ENCODE measurements at places on chromosomes 3 and 15.

DNA sequence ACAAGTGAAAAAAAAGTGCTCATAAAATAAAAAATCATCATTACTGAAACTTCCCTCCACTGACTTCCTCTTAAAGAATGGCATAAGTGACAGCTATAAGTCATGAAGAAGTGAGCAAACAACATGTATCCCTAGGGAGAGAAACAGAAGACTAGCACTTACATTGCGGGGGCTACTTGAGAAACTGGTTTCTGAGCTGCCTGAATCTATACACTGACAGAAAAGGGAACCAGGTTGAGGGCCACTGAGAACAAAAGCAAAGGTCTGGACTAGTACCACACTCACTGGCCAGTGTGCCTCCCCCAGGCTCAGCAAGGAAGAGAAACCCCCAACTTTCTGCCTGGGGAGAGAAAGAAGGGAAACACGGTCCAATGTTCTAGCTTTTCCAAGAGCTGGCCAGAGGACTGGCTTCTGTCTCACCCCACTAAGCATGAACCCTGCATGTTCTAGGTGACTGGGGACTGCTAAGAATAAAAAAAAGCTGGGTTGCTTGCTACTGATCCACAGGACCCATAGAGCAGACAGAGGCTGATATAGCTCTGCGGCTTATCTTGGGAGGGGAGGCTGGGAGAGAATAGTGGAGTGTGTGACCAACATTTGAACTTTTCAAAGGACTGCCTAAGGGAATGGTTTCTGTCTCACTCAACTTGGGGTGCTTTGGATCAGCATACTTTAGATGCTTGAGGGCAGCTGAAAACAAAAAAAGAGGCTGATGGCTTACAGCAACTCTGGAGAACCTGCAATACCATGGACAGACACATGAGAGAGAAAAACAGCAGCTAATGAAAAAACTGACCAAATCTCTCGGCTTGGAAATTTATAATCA lies 8.1 kb downstream of the RAD18 start:
- DNase-seq = no peak

DNA sequence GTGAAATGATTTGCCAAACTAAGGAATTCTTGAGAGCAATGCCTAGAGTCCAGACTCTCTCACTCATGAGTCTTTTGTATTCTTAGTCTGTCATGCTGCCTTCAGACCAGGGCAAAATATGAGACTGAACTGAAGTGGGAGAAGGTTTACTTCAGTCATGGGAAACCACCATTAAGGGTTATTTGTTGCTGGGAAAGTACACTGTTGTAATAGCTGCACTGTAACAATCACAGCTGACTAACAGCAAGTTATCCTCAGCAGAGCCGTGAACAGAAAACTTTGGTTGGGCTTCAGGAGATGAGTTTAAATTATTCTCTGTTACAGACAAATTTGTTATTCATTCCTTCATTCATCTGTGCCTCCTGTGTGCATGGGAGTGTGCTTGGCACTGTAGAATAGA lies 258.5 kb downstream of the ROBO2 start:
- no peak for DNase-seq

- no peak for DNase-seq
Observed at GRCh38 chr3:159458010-159458409, 530.6 kb upstream of the IL12A start.

DNA sequence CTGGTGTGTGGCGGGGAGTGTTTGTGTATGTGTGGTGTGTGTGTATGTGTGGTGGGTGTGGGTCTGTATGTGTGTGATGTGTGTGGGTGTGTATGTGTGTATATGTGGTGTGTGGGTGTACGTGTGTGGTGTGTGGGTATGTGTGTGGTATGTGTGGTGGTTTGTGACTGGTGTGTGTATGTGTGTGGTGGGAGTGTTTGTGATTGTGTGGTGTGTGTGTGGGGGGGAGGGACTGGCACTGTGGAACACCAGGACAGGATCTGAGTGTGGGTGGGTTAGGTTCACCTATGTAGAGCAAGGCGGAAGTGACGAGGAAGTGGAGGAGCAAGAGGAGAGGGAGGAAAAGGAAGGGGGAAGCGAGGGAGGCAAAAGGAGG lies 510.8 kb downstream of the SHQ1 start:
- DNase-seq = no peak

GRCh38 chr3:49158103-49158709 lies 7.9 kb downstream of the CCDC71 start:
- peak; percentile 47 for DNase-seq

DNA sequence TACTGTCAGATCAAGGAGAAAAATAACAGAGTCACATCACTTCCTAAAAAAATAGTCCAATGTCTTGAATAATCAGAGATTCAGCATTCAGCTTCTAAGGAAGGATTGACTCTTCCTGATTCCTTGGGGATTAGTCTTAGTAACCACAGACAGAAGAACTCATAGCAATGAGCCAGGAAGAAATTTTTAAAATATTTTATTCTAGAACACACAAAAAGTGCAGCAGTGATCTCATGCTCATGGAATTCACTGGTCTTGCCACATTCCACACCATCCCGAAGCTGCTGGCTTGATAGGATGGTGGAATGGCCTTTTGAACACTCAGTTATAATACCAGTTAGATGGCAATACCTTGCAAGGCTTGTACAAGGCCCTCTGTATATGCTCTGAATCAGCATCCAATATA lies 43.0 kb upstream of the ABI3BP start:
- DNase-seq = no peak

DNA sequence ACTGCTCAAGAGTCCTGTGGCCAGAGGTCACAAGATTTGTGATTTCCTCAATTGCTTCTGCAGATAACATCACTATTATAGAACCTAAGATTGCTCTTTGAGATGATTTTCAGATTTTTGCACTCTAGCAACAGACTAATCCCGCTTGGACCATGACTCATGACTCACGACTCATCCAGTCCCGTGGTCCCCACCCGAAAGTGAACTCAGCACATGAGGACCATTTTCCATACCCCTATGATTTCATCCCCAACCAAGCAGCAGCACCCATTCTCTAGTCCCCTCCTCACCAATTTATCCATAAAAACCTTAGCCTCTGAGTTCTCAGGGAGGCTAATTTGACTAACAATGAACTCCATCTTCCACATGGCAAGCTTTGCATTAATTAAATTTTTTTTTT lies 106.3 kb upstream of the ALCAM start:
- no peak for DNase-seq

GRCh38 chr3:128846486-128846891 lies 32.9 kb upstream of the ACAD9 start:
- no peak for DNase-seq

DNA sequence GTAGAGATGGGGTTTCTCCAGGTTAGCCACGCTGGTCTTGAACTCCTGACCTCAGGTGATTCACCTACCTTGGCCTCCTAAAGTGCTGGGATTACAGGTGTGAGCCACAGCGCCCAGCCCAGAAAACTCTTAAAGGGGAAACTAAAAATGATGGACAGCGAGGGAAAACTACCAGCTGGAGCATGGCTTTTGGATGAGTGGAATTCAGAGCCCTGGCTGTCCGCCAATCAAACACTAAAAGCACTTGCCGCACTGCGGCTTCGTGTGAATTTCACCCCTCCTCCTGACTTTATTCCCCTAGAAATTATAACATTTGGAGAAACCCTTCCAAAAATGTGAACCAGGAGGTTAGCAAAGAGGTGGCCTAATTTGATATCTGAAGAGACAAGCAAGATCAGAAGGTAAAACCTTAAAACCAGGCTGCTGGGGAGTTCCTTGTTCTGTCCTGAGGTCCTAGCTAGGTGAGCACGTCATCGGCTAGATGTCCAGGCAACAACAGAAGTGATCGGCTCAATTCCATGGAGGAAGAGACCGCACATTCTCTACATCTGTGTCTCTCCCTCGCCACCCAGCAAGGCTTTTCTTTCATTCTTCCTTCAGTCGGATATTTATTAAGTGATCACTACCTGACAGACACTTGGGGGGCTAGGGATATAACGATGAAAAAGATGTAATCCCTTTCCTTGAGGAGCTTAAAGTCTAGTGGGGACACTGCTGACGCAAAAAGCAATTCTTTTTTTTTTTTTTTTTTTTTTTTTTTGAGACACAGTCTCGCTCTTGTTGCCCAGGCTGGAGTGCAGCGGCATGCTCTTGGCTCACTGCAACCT lies 1.7 kb downstream of the TM4SF19 start:
- DNase-seq = no peak

GRCh38 chr15:51168700-51169099 lies 74.0 kb upstream of the TNFAIP8L3 start:
- DNase-seq = no peak

DNA sequence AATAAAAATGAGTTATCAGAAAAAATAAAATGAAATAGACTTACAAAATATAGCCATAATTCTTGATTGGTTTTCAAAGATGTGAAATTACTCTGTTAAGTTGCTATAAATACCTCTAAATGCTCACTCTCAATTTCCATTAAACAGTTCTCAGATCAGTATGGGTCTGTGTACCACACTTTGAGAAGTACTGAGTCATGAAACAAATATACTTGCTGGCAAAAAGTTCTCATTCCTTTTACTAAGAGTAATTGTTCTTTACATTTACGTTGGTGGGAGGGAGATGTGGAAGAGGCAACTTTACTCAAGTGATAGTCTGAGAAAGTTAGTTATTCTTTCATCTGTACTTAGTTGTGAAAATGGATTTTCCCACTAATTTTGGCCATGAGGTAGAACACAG lies 96.3 kb downstream of the ZNF385D start:
- DNase-seq = no peak

- DNase-seq = no peak
Observed at GRCh38 chr3:45280232-45280631, 54.1 kb upstream of the TMEM158 start.

DNA sequence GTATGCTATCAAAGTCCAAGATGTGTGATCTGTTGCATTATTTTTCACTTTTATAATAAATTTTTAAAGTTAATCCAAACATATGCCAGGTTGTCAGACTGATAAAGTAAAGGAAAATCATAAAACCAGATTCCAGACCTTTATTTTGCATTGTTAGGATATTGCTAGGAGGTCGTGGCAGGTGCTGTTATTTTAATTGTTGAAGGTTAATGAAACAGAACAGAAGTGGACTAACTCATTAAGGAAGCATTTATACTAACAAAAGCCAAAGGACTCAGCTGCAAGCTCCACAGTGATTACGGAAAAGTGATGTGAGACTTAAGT lies 63.1 kb downstream of the DCLK3 start:
- no peak for DNase-seq

DNA sequence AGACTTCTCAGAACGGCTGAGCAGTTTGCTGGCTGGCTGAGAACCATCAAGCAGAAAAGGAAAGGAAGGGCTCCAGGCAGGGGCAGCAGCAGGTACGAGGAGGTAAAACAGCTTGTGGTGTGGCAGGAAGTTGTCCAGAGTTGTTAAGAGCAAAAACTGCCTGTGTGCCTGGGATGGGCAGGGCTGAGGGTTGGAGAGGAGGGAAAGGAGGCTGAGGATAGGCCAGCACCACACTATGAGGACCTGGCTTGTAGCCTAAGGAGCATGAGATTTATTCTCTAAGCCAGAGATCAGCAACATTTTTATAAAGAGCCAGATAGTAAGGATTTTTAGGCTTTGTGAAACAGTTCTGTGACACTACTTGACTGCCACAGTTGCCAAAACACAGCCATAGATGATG lies 8.0 kb downstream of the IGSF10 start:
- no peak for DNase-seq

DNA sequence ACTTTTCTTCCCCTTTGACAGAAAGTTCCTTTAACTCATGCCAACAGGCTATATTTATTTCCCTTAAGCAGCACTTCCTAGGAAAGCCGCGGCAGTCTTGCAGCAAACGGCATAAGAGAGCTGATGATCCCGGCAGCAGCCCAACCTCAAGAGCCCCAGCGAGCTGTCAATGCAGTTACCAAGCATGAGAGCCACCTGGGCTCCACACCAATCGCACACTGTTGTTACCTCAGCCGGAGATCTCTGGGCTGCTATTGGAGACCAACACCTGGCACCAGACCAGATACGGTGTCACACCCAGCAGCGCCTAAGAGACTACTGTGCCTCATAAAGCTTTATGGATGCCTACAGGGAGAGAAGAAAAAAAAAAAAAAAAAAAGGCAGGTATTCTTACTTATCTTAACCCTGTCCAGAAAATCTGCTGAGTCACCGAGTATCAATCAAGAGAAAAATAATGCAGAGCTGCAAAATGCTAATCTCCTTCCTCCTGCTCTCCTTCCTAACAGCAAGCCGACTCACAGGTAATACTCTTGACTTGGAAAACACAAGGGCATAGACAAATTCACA lies 11.7 kb downstream of the ABCC5 start:
- no peak for DNase-seq

- DNase-seq = no peak
Observed at GRCh38 chr15:50024281-50024680, 94.8 kb downstream of the ATP8B4 start.

- no peak for DNase-seq
Observed at GRCh38 chr3:52439426-52440248, 5.3 kb downstream of the SEMA3G start.

GRCh38 chr3:105691633-105692032 lies 177.2 kb downstream of the CBLB start:
- no peak for DNase-seq

GRCh38 chr3:114404590-114404989 lies 110.8 kb downstream of the TIGIT start:
- no peak for DNase-seq

DNA sequence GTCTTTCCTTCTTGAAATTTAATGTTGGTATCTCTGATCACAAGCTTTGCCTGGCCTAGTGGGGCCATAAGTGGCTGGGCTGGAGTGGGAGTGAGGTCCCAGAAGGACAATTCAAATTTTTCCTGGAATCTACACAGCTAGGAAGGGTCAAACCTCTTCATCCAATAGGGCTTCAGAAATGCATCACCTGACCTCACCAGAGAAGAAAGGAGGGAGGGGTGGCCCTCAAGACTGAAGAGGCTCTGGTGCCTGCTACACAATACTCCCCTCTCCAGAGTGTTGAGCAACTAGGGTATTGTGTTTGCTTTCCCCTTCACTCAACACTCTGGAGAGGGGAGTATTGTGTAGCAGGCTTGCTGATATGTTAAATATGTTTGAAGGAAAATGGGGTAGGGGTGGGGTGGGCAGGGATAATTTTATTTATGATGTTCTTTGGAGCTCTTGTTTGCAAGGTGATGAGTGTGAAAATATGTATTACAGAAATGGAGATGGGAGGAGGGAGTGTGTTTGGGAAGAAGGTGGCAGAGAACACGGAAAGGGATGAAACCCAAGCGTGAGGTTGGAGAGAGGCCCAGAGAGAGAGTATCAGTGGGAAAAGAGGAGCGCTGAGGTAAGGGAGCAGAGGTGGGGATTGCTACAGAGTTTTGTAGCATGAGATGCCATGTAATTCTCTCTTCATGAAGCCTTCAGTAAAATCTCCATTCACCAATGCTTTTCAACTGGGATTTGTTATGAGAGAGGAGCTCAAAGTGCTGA lies 5.7 kb upstream of the KLHL24 start:
- no peak for DNase-seq

Measured in activated T-helper 1 cell treated with anti-CD3 and anti-CD28 coated beads, Interleukin-12 subunit alpha, Interleukin-12 subunit beta, Interleukin-2, Interleukin-4 antibody, amounts not matched to agents 30 ng/mL and 10 ng/mL and 1 ng/mL, durations not matched to agents 14 hours and 24 hours and 36 hours (primary cell).